Ovary (tissue), 10 donors: ENCODE measurements at places on chromosomes 4 and X. TPM values are rescaled to one million over a fixed set of nuclear protein-coding genes. Genes with fewer than 3 reads are reported as not detected.

The NAP1L2 gene
- 7.2 TPM for total RNA-seq

DNA sequence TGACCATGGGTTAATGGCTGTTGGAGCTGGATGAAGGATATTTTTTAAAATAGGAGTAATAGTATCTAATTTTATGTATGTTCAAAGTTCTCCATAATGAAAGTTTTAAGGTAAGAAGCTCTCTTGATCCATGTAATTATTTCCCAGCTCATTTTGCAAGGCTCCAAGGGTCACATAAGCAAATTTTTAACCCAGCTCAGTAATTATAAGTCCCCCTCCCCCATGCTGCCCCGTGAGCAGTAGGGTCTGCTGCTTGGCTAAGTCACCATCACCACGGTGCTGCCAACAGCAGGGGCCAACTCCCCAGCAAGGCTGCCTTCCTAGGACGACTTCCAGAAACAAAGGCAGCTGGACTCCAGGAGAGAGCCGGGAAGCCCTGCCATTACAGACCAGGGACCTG, 340.0 kb downstream of the FBXW7 start:
- no peak for DNase-seq
- H3K27ac ChIP-seq = no peak overlapping the region
- H3K4me1 ChIP-seq = no peaks in the 10 kb centered on the region
- no peaks in the 10 kb centered on the region for H3K27me3 ChIP-seq
- no peak overlapping the region for H3K4me3 ChIP-seq

The GLUD2 gene
- total RNA-seq = 0.60 TPM

- no peak overlapping the region for H3K27ac ChIP-seq
- H3K4me1 ChIP-seq = no peaks in the 10 kb centered on the region
- no peaks in the 10 kb centered on the region for H3K27me3 ChIP-seq
- no peak overlapping the region for H3K4me3 ChIP-seq
- no peak for DNase-seq
Measured at GRCh38 chr4:165404696-165405095, 25.9 kb downstream of the CPE start.

- H3K27ac ChIP-seq = no peak overlapping the region
- no peak for DNase-seq
- no peak overlapping the region for H3K4me3 ChIP-seq
Measured at GRCh38 chr4:185384061-185384460, 11.7 kb downstream of the LRP2BP start.

The CPZ gene
- total RNA-seq = 212 TPM

The FABP2 gene
- 0.60 TPM for total RNA-seq

DNA sequence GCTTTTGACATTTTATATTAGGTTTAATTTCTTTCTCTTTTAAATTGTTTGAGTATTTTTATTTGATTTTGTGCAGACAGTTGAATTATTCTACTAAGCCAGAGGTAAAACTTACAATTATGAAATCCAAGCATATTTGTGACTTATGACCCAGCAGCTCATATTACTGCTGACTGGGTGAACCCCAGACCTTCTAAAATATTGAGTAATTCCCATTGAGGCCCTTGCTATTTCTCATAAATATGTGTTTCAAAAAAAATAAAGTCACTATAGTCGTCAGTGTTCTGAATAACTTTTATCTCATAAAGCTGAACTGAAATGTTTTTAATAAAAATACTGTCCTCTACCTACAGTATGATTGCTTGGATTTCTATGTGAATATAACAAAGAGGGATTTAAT, 303.1 kb downstream of the IQCM start:
- H3K27ac ChIP-seq = no peak overlapping the region
- H3K4me3 ChIP-seq = no peak overlapping the region
- H3K27me3 ChIP-seq = no peaks in the 10 kb centered on the region
- no peak for DNase-seq
- H3K4me1 ChIP-seq = no peaks in the 10 kb centered on the region

DNA sequence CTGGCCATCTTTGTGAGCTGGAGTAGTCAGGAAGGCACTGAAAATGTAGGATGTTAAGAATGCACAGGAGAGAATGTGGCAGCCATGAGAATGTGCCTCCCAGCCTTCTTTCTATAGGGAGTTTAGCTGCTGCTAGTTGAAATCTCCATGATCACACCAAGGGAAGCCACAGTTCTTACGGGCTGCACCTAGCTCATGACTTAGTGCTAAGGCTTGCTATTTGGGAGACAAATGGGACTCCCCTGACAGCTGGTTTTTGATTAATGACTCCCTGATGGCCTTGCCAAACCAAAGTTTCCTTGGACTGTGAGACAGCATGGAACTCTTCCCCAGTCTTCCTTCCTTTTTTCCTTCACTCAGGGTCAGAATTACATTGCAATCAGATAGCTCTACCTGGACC, 9.2 kb downstream of the CTSO start:
- H3K27ac ChIP-seq = no peak overlapping the region
- no peak overlapping the region for H3K4me3 ChIP-seq

DNA sequence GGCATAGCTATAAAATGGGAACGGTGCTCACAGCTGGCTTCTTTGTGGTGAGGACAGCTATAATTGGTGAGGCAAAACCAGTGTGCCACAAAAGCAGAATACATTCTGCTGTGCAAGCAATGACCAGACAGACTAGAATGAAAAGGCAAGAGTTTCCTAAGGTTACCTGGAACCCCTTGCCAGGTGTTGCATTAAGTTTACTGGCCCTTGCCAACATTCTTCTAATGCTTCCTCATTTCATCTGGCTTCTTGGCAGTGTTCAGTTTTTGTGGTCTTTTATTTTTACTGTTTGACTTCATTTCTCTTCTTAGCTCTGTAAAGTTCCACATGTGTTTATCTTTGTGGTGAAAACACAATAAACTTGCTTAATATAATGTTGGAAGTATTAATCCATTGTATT, 131.4 kb downstream of the PTTG2 start:
- H3K36me3 ChIP-seq = no peaks in the 10 kb centered on the region
- H3K27ac ChIP-seq = no peak overlapping the region
- peaks cover 16% of the 10 kb centered on the region for H3K4me1 ChIP-seq

The UBQLN2 gene
- total RNA-seq = 53.4 TPM

DNA sequence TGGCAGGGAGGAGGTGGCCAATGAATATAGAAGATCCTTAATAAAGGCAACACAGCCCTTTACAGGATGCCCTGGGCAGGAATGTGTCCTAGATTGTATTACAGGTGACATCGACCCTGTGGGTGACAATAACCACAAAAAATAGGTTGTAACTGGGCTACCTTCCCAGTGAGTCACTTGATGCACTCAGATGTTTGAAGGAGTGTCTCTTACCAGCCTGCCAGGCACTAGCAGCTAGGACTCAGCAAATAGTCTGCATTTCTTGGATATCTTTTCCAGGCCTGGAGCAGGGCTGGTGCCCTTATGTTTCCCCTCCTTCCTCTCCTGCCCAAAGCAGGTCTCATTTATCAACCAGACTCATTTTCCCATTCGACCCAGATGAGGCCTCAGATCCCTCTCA, 50.9 kb upstream of the TMEM164 start:
- no peaks in the 10 kb centered on the region for H3K4me1 ChIP-seq
- DNase-seq = no peak
- H3K4me3 ChIP-seq = no peak overlapping the region
- no peak overlapping the region for H3K27ac ChIP-seq

- DNase-seq = no peak
- no peak overlapping the region for H3K4me3 ChIP-seq
- no peaks in the 10 kb centered on the region for H3K27me3 ChIP-seq
- no peaks in the 10 kb centered on the region for H3K36me3 ChIP-seq
Measured at GRCh38 chrX:135649561-135649960, 63.9 kb upstream of the CT45A1 start.

DNA sequence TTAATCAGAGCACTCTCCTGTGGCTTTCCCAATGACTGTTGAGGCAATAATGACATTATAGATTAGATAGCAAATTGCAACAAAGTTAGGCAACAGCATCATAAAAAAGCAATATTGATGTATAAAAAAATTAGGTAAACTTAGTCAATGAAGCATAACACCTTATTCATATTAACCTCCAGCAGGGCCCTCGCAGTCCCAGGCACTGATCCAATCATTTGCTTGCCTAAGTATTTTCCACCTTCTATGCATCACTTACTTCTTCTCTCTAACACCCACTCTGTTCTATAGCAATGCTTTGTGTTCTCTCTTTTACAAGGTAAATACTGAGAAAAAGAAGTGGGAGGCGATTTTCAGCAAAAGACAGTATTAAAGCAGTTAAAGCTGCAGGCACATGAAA, 833.5 kb upstream of the ADGRL3 start:
- no peaks in the 10 kb centered on the region for H3K4me1 ChIP-seq
- no peak overlapping the region for H3K27ac ChIP-seq
- no peaks in the 10 kb centered on the region for H3K36me3 ChIP-seq
- DNase-seq = no peak
- no peak overlapping the region for H3K4me3 ChIP-seq

The MND1 gene
- 0.28 TPM for total RNA-seq

The PPARGC1A gene
- 0.92 TPM for total RNA-seq

- H3K4me3 ChIP-seq = no peak overlapping the region
- no peaks in the 10 kb centered on the region for H3K36me3 ChIP-seq
- H3K27me3 ChIP-seq = no peaks in the 10 kb centered on the region
Measured at GRCh38 chr4:124965497-124965891, 253.0 kb upstream of the ANKRD50 start.

DNA sequence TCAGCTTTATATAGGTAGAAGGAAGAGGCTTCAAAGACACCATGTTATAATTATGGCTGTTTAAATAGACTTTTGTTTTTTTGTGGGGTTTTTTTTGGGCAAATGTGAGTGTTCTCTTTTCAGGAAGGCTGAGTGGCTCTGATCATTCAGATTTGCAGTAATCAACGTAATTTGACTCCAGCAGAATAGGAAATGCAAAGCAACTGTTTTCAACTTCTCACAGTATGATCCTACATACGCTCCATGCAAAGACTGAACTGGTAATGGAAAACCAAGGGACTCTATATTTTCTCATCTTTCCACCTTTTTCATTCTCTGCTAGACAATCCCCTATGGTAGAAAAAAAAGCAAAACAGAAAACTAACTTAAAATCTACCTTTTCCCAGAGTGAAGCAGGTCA, 10.8 kb downstream of the ADH1B start:
- no peaks in the 10 kb centered on the region for H3K4me1 ChIP-seq
- no peaks in the 10 kb centered on the region for H3K27me3 ChIP-seq
- no peak overlapping the region for H3K27ac ChIP-seq

DNA sequence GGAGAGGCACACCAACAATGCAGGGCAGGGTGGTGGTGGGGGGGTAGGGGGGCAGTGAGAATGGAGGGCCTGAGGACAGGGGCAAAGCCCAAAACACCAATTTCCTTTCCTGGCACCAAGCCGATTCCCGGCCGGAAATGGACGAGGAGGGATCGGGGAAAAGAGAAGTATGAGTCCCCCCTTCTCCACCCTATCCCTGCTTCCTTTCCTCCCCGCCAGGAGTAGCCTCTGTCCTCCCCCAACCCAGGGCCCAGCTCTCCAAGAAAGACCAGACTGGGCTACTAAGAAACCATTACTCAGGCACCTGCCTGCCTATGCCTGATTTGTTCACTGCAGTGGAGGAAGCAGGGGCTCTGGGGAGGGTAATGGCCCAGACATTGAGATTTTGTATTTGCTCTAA, 402 bp downstream of the CCDC120 start:
- no peaks in the 10 kb centered on the region for H3K4me1 ChIP-seq
- no peak overlapping the region for H3K4me3 ChIP-seq
- DNase-seq = no peak
- no peak overlapping the region for H3K27ac ChIP-seq
- no peaks in the 10 kb centered on the region for H3K27me3 ChIP-seq
